ENCODE measurements at places on chromosomes 6 and 20.

GRCh38 chr6:25617997-25618396 is 34.0 kb upstream of the SCGN start:
- no peak for DNase-seq

GRCh38 chr6:14804001-14804784 is 441.7 kb upstream of the JARID2 start:
- DNase-seq, result no peak

GRCh38 chr20:20393207-20394120 is 25.6 kb downstream of the INSM1 start:
- no peak for DNase-seq

DNA sequence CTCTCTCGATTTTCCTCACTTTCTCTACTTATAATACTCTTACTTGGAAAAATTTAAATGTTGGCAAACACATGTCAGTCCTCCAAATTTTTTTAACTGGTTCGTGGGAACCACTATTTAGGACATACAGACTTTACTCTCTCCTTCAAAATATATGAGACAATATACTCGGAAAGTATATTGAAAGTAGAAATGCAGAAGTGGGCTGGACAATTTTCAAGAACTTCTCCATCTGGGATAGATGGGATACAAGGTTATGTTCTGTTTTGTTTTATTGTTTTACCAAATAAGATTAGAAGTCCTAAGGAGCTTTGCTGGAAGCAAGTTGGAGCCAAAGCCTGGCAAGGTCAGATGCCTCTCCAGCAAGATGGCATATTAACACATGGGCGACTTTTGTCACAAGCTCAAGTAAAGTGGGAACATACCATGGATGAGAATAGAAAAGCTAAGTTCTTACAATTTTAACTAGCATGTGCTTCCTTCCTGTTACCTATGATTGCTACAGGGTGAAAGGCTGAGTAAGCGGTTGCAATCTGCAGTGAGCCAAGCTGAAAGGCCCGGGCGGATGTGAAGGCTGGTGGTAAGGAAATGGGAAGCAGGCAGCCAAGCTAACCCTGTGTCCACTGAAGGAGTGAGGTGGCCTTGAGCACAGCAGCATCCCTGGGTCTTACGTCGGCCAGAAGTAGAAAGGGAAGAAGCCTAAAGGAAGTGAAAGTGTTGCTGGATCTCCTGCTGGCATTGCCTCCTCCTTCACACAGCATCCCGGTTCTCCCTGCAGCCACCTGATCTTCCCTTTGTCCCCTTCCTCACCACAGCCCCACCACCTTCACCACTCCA is 7.1 kb downstream of the MAP3K5 start:
- DNase-seq, result peak; percentile 58
